Effector memory CD8-positive, alpha-beta T cell (primary cell): ENCODE measurements at places on chromosomes 3 and 15.

GRCh38 chr15:88803241-88803919, at the start of gene ACAN:
TSS of gene ACAN (plus strand) at chr15:88803436. CDS start at chr15:88836207, 32,771 bp downstream.
- DNase-seq: no peak

DNA sequence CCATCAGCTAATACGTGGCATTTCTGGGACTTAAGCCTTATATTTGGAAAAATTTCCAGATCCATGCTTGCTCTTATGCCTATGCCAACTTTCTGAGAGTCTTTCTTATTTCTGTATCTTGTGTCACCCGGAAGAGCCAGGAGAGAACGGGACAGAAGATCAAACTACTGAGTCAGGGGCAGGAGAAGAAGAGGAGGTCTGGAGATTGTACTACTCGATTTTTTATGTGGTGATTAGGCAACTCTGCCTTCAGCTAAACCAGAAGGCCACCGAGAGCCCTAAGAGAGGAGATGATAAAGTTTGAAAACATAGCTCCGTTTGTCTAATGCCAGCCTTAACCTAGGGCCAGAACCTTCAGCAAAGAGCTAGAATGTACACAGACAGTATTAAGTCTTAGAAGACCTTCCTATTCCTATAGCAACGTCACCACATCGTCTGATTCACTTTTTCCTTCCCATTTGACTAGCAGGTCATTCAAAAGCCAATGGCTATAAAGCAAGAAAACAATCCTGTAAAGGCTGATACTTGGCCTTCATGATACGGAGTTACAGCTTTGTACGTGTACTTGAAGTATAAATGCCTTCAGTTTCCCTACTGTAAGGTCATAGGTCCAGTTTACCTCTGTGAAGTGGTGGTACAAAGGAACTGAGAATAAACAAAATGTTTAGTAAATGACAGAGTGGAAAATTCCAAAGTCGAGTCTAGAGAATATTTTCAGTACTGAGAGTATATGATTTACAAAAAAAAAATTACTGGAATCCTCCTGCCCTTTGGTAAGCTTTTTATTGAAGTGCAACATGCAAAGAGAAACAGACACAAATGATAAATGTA, 96.1 kb upstream of the ICE2 start:
- no peak for DNase-seq

DNA sequence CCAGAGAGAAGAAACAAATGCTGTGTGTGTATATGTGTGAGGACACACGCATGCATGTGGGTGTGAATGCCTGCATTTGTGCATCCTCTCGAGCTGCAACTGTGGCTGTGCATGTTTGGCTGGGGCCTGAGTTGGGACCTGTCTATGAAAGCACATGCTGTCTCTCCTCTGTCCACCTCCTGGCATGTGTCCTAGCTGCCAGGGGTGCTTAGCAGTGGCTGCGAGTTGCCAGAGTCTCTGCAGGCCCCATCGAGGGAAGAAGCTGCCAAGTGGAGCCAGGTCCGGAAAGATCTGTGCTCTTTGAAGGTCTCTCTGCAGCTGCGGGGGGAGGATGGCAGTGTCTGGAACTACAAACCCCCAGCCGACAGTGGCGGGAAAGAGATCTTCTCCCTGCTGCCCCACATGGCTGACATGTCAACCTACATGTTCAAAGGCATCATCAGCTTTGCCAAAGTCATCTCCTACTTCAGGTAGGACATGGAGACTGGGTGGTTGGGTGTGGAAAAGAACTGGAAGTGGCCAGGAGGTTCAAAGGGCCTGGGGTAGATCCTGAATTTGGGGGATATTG, 30.7 kb downstream of the NR1I2 start:
- DNase-seq: no peak

GRCh38 chr15:32135335-32135734, 105.0 kb downstream of the CHRNA7 start:
- DNase-seq: no peak

DNA sequence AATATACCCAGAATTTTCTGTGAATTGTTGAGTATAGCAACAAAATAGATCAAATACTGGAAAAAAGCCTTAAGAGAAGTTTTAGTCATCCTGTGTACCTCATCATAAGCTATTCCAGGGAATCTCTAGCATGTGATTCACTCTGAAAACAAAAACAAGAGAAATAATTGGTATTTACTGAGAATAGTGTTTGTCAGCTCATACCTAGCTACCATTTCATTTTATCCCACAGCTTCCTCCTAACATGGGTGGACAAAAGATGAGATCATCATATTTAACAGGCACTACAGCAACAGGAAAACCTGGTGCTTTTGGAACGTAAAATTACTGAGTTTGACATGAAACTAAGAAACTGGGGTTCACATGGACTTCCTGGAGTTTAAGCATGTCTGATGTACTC, 753.5 kb upstream of the NECTIN3 start:
- no peak for DNase-seq
